ENCODE measurements at places on chromosomes 2 and 18. TPM values are rescaled to one million over a fixed set of nuclear protein-coding genes. Genes with fewer than 3 reads are reported as not detected.
A peak's percentile ranks its signal among the peaks of the same experiment; 100 is the strongest.

- no peak for DNase-seq
Measured at GRCh38 chr2:203412546-203413331, 84.5 kb downstream of the ABI2 start.

DNA sequence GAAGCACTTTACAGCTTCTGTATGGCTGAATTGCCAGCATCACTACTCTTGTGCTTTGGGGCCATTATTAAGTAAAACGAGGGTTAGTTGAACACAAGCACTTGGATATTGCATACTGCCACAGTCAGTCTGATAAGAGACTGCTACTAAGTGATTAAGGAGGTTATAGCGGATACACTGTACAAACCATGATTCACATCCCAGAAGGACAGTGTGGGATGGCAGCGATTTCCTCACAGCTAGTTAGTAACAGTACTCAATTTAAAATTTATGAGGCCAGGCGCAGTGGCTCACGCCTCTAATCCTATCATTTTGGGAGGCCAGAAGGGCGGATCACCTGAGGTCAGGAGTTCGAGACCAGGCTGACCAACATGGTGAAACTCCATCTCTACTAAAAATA is 2.6 kb upstream of the BMPR2 start:
- no peak for DNase-seq

GRCh38 chr2:32357318-32358110 is 691 bp downstream of the BIRC6 start:
- peak; percentile 41 for DNase-seq

ATP6V1B1 gene
- polyA plus RNA-seq, result 67.2 TPM

LBX2 gene
- polyA plus RNA-seq, result 2.2 TPM

DNA sequence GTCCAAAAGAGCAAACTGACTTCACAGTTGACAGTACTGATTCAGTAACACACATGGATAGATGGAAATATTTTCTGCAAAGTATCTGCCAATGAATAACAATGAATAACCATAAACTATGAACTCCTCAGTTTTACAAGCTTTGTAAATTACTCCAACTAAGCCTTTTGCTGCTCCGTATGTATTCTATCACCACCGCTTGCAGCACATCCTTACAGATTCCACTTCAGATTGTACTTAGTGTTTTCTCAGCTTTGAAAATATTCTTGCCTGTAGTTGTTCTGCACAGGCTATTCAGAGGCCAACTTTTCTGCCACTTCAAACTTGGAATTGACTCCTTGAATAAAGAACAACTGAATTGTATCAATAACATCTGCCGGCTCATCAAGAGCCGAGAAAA is 36.2 kb downstream of the TLK1 start:
- DNase-seq, result no peak

DNA sequence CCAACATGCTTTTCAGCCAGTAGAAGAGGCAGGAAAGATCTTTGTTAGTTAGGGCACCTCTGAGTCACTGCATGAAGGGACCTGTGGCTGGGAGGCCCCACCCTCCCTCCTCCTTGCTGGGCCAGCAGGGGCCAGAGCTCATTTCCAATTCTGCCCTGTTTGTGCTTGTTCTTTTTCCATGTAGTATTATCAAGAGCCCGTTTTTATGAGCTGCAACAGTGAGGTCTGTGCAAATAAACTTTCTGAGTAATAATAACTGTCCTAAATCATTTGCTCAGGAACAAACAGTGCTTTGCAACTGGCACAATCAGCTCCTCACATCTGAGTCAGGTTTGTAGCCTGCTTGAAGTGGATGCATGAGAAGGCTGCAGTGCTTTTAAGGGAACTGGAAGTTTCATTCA is 128.0 kb downstream of the ARL4C start:
- no peak for DNase-seq

MC4R gene
- polyA plus RNA-seq, result 0.16 TPM

DNA sequence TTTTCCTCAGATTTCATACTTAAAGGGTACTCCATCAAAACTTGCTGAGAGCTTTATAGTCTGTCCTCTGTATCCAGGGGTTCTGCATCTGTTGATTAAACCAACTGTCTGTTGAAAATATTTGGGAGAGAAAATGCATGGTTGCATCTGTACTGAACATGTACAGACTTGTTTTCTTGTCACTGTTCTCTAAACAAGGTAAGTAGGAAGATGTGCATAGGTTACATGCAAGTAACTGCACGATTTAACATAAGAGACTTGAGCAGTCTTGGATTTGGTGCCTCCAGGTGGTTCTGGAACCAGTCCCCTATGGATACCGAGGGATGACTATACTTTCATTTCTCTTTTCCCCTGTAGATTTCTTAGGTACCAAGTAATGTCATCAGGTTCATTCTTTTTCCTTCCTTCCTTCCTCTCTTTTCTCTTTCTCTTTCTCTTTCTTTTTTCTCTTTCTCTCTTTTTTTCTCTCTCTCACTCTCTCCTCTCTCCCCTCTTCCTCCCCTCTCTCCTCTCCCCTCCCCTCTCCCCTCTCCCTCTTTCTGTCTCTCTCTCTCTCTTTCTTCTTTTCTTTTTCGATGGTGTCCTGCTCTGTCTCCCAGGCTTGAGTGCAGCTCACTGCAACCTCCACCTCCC is 23.2 kb downstream of the ADNP2 start:
- no peak for DNase-seq

CCL20 gene
- polyA plus RNA-seq, result 0.41 TPM

DNA sequence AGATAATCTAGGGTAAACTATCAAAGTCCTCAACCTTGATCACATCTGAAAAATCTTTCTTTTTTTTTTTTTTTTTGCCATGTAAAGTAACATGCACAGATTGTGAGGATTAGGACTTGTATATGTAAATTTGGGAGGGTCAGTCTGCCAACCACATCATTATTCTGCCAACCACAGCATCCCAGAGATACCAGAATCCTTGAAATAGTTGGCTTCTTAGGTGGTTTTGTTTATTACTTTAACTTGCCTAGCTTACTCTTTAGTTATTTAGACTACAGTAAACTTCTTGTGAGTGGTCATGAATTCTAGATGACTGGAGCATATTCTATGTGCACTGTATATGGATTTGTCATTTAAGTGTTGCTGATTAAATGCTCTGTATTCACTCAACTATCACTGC is 242.1 kb upstream of the RBMS1 start:
- no peak for DNase-seq

GRCh38 chr2:175450029-175450760 is 268.7 kb upstream of the ATP5MC3 start:
- no peak for DNase-seq

DNA sequence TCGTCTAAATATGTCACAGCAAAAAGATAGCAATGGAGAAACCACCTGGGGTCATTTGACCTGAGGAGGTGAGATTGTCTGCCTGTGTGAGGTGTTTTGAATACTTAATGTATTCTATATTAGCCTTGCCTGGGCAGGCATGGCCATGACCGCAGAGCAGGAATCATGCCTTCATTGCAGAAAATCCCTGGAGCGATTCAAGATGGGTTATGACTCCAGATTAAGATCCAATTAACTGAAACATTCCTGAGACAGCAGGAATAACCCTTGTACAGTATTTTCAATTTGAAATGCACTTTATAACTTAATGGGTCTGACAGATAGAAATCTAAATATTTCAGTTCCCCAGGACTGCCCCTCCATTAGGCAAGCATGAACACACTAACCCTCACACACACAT is 227.3 kb upstream of the RAB6C start:
- DNase-seq, result no peak

DSG4 gene
- 0.03 TPM for polyA plus RNA-seq

DNA sequence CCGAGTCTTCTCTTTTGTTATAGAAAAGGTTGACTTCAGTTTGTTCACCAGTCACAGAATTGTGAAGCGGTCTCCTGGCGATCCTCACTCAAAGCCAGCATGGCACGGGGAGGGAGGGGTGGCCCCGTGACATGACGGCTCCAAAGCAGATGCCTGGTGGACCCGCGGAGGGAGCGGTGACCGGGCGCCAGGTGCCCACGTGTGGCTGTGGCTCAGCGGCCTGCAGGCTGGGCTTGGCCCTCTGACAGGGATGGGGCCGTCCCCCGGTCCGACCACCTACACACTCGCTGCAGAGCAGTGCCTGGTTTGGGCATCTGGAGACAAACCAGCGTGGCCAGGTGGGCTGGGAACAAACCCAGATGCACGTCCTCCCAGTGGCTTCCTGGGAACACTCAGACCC is 129.1 kb upstream of the SNTG2 start:
- no peak for DNase-seq

DNA sequence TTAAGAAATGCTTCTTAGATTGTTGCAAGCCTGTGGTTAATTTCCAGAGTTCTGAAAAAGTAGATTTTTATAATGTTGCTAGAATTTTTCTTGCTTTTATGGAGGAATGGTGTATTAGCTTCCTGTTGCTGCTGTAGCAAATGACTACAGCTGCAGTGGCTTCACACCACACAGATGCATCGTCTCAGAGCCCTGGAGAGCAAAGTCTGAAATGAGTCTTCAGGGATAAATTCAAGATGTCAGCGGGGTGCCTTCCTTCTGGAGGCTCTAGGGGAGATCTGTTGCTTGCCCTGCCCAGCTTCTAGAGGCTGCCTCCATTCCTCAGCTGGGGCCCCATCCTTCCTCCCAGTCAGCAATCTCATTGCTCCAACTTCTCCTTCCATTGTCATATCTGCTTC is 187.8 kb downstream of the ZNF516 start:
- DNase-seq, result no peak

DNA sequence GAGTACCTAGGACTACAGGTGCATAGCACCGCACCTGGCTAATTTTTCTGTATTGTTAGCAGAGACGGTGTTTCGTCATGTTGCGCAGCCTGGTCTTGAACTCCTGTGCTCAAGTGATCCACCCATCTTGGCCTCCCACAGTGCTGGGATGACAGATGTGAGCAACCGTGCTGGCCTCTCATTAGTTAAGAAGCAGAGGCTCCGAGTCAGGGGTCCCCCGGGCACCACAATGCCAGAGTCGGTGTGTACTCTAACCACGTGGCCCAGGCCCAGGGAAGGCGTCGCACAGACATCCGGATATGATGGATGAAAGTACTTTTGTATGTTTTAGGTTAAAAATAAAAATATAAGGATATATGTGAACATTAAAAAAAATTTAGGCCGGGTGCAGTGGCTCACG is 28.3 kb upstream of the HPCAL1 start:
- no peak for DNase-seq

DNA sequence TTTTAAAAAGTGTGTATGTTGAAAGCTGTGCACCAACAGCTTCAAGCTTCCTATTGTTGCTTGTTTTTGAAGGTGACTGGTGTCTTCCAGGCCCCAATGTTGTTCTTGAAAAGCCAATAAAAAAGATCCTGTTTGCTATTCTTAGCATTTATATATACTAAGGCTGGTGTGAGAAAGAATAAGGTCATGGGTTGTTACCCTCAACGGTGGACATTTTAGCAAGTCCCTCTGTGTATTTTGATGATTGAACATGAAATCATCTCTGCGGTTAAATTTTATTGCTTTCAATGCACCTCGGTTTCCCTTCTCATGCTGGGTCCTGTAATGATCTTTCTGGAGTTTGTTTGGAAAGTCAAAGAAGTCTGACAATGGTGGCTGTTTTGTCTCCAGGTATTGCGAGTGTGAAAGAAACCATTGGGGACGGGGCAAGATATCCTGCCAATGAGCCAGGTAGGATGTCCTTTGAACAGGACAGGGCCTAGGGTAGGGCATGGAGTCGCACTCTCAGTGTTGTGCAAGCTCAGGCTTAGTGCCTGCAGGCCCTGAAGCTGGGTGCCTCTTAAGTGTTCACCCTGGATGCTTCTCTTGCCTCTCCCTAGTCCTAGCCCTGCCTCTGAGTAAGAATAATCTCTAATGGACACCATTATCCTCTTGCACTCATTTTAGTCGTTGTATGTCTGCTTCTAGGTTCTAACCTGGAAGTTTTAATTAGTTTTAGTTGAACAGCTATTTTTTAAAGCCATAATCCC is 16.0 kb upstream of the KLF7 start:
- DNase-seq, result no peak

DNA sequence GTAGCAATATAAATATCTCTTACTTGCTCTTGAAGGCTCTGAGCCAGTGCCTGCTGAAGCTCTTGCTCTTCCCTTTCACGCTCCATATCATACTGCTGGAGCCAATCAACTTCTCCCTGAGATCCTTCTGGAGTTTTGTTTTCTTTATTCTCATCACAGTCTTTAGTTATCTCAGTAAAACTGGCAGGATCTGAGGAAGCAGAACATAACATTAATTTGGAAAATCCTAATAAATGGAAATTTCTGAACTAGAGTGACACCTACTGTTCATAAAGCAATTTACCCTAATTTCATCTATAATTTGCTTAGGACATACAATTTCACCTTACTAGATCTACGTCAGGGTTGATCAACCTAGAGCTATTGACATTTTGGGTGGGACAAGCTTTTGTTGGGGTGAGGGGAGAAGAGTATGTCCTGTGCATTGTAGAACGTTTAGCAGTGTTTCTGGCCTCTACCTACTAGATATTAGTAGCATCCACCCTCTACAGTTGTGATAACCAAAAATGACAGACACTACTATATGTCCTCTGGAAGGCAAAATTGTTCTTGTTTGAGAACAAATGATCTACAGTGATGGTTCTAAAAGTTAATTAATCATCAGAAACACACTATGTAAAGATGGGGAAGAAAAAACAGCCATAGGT is 47.2 kb downstream of the VIL1 start:
- DNase-seq, result no peak

MSH6 gene
- polyA plus RNA-seq, result 90.9 TPM

- no peak for DNase-seq
Measured at GRCh38 chr2:240333985-240334384, 101.5 kb upstream of the GPC1 start.

MGAT4A gene
- 26.6 TPM for polyA plus RNA-seq

DNA sequence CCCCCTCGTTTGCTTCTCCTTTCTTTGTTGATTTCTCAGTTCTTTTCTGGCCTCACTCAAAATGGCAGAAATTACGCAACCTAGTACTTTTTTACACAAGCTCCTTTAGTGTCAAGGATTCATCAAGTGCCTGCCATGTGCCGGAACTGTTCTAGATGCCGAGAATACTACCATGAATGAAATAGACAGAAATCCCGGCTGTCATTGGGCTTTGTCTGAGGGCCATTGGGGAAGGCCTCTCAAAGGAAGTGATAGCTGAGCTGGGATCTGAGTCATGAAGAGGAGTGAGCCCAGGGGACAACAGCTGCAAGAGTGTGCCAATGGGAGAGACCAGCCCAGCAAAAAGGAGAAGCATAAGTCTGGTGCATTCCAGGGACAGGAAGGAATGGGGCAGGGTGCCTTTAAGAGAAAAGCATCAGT is 34.3 kb upstream of the PPP1CB start:
- no peak for DNase-seq

HES6 gene
- polyA plus RNA-seq, result 11.4 TPM

DNA sequence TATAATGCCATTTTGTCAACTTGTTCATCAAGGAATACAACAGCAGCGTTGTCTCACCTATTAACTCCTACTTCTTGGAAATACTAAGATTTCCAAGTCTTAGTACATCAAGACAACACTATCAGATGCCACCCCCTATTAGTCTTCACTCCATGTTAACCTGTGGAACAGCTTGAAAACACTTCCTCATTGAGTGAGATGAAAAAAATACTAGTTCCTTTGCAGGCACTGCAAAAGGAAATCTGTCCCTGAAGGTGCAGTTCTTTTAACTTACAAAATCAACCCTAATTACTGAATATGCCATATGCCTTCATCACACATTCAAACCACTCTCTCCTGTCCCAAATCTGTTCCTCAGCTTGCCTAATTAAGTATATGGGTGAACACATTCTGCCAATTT is 4.0 kb downstream of the CWC22 start:
- no peak for DNase-seq

Measured in left renal cortex interstitium (tissue), 4 donors.